ENCODE measurements at places on chromosomes 2 and 18.

DNA sequence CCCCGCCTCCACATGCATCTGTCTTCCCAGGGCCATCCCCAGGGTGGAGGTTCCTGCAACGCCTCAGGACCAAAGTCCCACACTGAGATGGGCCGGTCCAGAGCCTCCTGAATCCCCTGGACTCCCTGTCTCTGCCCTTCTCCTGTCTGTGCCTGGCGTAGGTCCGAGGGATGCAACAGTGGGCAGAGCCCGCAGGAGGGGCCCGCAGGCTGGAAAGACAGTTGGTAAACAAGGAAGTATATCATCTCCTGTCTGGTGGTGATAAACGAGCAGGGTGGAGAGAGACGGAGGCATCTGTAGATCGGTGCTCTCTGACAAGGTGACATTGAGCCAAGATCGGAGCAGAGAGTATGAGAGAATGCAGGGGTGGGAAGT lies 72.6 kb upstream of the RAB6C start:
- DNase-seq, result no peak

GRCh38 chr2:118431997-118432396 lies 343.7 kb downstream of the INSIG2 start:
- DNase-seq, result no peak

- DNase-seq, result no peak
Observed at GRCh38 chr2:225400060-225400511, 576 bp downstream of the NYAP2 start.

GRCh38 chr18:45276878-45277277 lies 338.4 kb upstream of the SLC14A2 start:
- no peak for DNase-seq

DNA sequence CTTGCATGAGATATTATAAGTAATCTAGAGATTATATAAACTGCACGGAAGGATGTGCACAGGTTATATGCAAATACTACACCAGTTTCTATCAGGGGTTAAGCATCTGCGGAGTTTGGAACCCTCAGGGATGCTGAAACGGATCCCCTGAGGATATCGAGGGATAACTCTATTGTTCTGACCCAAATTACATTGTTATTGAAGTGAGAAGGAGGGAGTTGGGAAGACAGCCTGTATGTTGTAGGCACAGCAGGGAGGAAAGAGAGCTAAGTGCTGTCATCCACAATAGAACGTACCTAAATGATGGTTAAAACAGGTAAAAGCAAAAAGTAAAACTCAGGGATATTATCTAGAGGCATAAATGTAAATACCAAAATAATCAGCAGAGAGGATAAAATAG lies 44.6 kb upstream of the SMAD2 start:
- no peak for DNase-seq

- DNase-seq, result no peak
Observed at GRCh38 chr18:52615943-52616342, 275.9 kb downstream of the DCC start.

GRCh38 chr18:76350134-76351025 lies 144.7 kb downstream of the ZNF516 start:
- DNase-seq, result no peak

DNA sequence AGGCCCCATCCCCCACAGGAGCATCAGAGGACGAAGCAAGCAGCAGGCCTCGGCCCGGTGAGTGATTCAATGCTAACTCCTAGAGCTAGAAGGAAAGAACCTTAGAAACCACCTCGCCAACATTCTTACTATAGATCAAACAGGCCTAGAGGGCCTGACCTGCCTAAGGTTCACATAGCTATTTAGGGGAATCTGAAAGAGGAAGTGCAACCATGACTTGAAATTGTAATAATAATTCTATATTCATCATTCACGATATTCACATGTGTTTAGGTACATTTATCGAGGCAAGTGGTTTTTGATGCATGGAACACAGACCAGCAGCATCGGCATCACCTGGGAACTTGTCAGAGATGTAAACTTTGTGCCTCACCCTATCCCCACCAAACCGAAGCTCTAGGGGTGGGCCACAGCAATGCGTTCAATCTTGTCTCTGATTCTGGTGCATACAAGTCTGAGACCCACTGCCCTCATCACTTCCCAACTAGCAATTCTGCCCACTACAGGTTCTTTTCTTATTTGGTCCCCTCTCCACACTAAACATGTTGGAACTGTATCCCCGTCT lies 78.0 kb upstream of the DNMT3A start:
- no peak for DNase-seq

DNA sequence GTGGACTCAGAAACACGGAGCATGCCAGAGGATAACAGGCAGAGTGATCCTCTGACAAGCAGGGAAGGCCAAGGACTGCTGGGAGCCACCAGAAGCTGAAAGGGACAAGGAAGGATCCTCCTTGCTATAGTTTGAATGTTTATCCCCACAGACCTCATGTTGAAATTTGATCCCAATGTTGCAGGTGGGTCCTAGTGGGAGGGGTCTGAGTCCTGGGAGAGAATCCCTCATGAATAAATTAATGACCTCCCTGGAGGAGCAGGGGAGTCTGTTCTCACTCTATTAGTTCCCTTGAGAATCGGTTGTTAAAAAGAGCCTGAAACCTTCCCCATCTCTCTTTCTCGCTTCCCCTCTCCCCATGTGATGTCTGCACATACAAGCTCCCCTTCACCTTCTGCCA lies 124.4 kb downstream of the FBXO15 start:
- DNase-seq, result no peak

DNA sequence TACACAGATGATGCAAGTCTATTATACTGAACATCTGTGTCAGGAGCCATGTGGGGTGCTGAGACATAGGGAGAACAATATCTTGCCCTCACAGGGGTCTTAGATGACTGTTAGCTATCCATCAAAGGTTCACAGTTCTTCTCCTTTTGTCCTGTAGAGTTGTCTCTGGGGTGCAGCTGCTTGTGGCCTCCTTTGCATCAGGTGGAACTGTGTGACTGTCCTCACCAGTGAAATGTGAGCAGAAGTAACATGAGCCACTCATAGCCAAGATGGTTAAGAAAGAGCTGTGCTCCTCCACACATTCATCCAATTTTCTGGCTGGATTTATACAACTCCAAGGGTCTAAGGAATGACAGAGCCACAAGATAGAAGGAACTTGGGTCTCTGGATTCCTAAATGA lies 56.0 kb upstream of the ST8SIA3 start:
- DNase-seq, result no peak

DNA sequence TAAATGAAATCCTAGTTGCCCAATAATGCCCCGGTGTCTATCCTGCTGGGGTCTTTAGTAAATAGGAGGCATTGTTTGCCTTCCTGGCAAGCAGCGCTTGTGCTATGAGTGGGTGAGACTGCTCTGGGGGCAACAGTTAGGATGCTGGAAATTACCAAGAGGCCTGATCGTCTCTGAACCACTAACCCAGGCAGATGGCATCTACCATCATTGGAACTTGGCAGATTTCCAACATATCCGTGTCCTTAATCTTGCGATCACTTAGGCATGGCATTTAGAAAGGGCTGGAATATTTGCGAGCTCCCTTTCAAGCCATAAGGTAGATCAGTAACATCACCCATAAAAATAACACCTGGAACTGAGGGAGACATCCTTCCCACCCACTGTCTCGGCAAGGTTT lies 18.8 kb upstream of the SH3RF3 start:
- DNase-seq, result no peak

DNA sequence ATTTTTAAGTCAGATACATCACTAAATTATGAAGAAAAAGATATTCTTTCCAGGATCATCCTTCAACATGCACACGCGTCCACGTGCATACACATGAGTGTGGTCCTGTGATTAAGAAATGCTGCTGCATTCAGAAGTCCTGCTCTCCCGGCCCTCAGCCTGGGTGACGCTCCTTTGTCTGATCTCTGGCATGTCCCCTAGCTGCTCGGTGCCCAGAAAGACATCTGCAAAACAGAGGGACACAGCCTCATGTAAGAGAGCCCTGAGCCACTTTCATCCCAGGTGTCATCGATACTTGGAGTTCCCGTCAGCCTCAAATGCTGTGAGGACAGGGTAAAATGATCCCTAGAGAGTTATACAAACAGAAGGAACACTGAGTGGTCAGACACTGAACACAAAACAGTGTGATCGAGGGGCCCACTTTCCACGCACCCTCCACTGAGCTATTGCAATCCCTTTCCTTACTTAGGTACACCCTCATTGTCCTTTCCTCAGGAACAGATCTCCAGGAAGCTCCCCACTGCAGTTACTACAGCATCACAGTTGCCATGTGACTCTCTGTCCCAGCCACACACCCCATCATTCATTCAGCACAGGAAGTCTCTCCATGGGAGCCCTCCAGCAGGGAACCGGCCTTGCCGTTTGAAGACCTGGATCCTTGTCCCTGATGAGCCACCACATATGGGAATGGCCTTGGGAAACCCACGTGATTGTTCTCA lies 32.1 kb downstream of the CRACDL start:
- DNase-seq, result no peak

DNA sequence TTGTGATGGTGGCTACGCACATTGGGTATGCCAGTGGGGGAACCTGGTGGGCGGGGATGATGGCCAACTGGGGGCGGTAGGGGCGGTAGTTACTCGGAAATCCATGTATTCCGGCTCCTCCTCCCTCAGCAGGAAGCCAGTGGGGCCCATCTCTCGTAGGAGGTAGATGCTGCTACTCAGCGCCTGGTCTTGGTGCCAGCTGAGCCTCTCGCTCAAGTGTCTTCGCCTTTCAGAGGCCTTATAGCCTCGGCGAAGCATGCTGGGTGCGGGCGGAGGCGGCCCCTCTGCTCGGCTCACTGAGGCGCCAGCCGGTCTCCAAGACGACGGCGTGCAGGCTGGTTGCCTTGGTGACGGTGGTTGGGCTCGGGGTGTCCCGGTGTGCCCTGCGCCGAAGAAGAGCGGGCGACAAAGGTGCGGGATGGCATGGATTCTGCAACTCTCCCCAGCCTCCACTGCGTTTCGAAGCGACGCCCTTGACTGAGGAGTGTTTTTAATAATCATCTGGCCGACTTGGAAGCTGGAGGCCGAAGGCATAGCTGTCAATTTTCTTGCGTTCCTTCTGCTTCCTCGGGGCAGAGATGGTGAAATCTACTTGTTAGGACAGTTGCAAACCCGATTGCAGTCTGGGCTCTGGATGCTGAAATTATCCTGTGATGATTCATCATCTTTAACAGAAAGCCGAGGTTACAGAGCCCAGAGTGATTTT lies at the start of gene ZSWIM2:
TSS of gene ZSWIM2 (minus strand) at position 298 of the 706 bp plus-strand sequence. CDS start at position 258, 40 bp downstream.
- DNase-seq, result peak; percentile 76

GRCh38 chr2:47072018-47072691 lies 83.0 kb downstream of the STPG4 start:
- peak; percentile 69 for DNase-seq

- no peak for DNase-seq
Observed at GRCh38 chr18:2618009-2618408, 37.5 kb upstream of the SMCHD1 start.

GRCh38 chr2:238873841-238874240 lies 26.0 kb downstream of the TWIST2 start:
- DNase-seq, result no peak

DNA sequence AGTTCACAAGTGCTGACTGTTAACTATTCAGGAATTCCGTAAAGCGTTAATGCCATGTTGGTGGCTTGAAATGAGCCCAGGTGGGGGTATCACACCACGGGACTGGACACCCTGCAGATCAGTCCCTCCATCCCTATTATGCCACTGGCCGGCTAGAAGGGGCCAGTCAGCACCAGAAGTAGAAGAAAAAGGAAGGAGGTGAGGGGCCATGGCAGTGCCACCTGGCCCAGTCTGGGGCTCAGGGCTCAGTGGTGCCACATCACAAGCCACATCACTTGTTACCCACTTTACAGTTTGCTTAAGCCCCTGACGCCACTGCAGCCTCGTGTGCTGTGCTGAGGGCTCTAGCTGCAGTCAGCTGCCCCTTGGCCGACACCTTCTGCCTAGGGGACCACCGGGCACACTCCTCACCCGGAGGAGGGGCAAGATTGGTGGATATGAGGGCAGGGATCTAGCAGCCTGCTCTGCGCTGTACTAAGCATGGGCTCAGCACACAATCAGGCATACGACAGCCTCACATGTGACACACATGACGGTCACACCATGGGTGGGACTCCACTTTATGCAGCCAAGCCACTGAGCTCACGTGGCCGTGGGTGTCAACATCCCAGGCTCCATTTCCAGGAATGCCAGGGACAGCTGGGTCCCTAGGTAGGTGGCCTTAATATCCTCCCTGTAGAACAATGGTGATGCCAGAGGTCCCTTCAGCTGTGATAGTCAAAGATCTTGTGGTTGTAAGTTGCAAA lies 3.6 kb downstream of the LIMS2 start:
- DNase-seq, result no peak

- no peak for DNase-seq
Observed at GRCh38 chr18:34760444-34760843, 50.3 kb downstream of the DTNA start.

- no peak for DNase-seq
Observed at GRCh38 chr2:149360106-149360505, 29.7 kb downstream of the LYPD6 start.

- no peak for DNase-seq
Observed at GRCh38 chr2:224429441-224429810, 27.5 kb upstream of the FAM124B start.

- DNase-seq, result no peak
Observed at GRCh38 chr2:180227461-180227860, 220.4 kb upstream of the CWC22 start.

DNA sequence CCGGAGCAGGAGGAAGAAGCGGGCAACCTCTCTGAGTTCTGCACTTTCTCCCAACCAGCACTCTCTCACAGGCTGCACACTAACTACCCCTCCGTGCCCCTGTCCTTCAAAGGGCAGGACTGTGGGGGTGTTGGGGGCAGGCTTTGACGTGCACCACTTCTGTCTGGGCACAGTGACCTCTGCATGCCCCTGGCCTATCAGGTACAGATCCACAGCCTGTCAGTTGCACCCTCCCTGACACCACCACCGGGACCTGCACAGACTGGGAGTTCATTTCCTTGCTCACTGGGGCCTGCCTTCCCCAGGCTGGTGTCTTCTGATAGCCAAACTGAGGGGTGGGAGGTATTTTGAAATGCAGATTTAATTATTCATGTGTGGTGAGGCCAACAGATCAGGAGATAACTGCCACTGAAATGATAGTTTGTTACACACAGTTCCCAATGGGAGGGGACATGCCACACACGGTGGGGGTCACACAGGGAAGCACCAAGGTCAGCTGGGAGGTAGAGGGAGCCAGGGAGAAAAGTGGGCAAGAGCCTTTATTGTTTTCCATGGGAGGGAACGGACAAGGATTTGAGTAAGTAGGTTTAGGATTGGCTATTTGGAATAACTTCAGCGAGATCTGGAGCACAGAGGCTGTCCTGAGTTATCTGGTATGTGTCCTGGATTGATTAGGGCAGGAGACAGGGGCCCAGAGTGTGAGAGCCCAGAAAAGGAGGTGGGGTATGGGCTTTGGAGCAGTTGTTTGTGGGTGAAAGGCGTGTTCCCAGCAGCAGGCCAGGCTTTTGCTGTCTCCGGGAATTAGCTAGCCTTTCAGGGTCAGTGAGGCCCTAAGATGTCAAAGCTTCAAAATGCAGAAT lies 251.6 kb downstream of the AFF3 start:
- DNase-seq, result no peak

Data from BJ (cell line).